Cerebellar cortex (tissue), 1 donor: ENCODE measurements at places on chromosomes 5 and 9.

DNA sequence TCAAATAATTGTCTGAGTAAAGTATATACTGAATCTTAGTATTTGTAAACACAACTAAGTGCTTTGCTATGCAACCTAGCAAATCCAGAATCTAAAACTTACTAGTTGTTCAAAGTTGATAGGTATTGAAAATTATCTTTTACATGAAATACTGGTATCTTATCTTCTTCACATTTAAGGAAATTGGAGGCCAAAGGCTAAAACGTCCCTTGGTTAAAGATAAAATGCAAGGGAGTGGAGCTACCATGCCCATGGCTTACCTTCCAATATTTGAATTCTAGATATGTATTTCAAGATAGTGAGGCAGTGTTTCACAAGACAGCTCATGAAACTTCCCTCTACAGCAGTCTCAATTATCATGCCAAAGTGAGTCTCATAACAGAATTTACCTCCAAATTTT lies 373.5 kb downstream of the KIAA0825 start:
- DNase-seq, result no peak

GRCh38 chr9:128394379-128395168 lies 23.4 kb downstream of the URM1 start:
- DNase-seq, result no peak

DNA sequence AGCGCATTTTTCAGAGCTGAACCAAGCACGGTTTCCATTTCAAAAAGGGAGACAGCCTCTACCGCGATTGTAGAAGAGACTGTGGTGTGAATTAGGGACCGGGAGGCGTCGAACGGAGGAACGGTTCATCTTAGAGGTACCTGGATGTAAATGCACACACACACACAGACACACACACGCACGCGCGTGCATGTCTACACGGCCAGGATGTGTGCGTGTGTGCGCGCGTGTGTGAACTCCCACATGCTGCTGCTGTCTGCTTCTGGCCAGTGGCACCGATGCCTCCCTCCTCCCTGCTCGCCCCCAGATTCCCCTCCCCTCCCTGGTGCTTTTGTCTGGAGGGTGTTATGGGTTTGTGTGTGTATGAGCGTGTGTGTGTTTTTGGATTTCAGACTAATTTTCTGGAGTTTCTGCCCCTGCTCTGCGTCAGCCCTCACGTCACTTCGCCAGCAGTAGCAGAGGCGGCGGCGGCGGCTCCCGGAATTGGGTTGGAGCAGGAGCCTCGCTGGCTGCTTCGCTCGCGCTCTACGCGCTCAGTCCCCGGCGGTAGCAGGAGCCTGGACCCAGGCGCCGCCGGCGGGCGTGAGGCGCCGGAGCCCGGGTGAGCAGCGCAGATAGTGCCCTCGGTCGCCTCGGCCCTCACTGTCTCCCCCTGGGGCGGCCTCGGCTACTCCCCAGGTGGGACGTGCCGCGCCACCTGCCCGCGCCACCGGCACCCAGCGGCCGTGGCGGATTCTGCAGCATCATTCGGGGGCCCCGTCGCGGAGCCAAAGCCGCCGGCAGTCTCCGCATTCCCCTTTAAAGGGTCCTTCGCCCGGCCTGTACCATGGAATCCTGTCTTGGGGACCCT lies at the start of gene NTRK2:
Gene NTRK2 (plus strand): TSS at position 442 of the 850 bp plus-strand sequence. CDS start 1,020 bp downstream, outside the sequence.
- peak; percentile 75 for DNase-seq

GRCh38 chr9:134717924-134718645 lies 76.5 kb downstream of the COL5A1 start:
- DNase-seq, result no peak

GRCh38 chr5:80240368-80240986 lies 15.4 kb downstream of the SERINC5 start:
- DNase-seq, result no peak

DNA sequence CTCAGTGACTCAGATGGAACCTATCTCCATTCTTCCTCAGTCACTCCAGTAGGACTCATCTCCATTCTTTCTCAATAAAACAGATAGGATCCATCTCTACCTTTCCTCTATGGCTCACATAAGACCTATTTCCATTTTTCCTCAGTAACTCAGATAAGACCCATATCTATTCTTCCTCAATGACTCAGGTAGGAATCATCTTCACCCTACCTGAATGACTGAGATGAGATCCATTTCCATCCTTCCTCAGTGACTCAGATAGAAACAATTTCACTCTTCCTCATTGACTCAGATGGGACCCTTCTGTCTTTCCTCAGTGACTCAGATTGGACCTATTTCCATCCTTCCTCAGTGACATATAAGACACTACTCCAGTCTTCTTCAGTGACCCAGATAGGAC lies 165.1 kb downstream of the FBXO4 start:
- DNase-seq, result no peak

GRCh38 chr5:34706084-34706483 lies 50.0 kb downstream of the RAI14 start:
- no peak for DNase-seq

DNA sequence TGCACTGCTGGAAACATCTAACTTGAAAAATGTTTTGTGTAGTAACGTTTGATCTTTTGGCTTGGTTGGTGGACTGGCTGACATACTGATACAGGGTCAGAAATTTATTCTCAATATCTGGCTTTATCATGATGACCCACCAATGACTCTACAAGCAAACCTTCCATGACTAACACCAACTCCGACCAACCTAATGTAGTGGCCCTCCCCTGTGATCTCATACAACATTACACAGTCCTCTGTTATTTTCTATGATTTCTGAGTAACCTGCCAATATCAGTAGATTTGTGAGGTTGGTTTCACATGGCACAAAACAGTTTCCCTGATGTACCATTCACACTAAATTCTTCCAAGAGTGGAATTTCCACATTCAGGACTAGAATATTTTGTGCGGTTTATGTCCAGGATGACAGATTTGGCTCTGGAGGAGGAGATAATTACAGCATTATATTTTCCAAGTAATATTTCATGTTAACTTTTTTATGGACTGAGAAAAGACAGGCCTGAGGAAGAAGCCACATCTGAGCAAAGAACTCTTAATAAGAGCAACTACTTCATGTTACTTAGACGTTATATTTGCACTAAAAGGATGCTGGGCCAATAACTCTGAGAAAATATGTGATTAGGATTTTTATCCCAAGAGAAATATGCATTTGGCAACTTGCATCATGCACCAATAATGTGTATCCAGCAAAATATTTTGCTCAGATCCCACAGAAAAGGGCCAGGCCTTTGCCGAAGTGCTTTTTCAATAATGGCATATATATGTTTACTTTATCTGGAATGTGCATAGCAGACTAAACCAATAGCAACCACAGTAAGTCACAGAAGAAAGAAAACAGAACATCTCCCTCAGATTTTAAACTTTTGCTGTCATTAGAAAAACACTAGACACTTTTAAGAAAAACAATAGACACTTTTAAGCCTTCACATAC lies 273.4 kb downstream of the KCNN2 start:
- DNase-seq, result no peak

- no peak for DNase-seq
These were observed 52.5 kb upstream of the SEMA4D start for GRCh38 chr9:89550346-89550927.

DNA sequence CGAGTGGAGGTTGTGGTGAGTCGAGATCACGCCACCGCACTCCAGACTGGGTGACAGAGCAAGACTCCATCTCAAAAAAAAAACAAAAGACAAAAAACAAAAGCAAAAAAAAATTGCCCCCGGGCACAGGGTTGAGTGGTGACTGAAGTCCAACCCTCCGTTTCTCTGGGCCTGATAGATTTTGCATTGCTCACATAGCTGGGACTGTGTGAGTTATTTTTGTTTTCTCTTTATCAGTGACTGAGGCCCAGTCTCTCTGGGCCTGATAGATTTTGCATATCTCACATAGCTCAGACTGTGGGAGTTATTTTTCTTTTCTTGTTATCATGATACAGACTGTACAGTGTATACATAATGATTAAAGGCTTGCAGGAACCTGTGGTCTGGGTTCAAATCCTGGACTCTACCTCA lies 2.6 kb upstream of the SLC28A3 start:
- DNase-seq, result no peak

- DNase-seq, result peak; percentile 97
These were observed 182.2 kb upstream of the ISL1 start for GRCh38 chr5:51201024-51201423.

GRCh38 chr9:1049641-1050040 lies 516 bp upstream of the DMRT2 start:
- no peak for DNase-seq

GRCh38 chr9:108863891-108864290 lies 1.8 kb downstream of the ACTL7A start:
- no peak for DNase-seq

DNA sequence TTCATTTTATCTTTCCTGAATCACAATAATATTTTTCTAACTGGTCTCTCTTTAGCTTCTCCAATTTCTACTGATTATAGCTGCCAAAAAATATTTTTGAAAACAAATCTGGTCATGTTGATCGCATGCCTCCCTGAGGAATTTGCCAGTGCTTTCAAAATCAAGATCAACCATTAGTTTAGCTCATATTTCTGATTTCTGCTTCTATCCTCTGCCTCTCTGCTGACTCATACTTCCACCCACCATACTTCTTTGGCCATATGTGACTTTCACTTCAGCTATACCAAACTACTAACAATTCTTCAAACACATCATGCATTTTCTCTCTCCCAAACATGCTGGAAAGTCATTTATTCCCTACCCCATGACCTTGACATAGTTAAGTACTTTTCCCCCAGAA lies 636.5 kb downstream of the TLE1 start:
- no peak for DNase-seq

DNA sequence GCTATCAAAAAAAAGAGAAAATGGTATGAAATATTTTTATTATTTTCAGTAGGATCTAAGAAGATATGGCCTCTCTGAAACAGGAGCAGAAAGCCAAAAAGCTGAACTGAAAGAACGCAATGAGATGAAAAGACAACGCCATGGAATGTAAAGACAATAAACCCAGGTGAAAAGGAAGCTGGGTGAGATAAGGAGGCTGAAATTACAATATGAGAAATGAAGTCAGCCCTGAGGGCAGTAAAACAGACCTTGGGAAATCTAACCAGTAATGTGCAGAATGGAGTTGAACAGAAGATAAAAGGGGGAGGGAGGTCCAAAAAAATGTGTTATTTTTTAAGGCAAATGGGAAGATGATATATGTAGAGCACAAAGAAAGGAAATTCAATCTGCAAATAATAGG lies 265.3 kb downstream of the ENC1 start:
- DNase-seq, result no peak

DNA sequence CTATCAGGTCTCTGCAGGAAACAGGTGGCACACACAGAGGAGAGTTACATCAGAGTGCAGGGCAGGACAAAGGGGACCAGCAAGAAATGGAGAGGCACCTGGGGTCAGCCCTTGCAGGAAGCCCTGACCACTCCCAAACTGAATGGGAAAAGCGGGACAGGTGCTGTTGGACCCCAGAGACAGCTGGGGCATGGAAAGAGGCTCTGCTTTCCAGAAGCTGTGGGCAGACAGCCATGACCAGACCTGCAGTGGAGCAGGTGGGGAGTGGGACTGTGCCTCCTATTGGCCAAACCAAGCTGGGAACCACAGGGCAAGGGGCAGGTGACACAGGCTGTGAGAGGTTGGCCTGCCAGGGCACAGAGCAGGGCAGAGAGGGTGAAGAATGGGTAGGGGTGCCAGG lies 125.8 kb downstream of the BOD1 start:
- no peak for DNase-seq

- DNase-seq, result no peak
These were observed 37.9 kb downstream of the UBTD2 start for GRCh38 chr5:172245703-172246125.

DNA sequence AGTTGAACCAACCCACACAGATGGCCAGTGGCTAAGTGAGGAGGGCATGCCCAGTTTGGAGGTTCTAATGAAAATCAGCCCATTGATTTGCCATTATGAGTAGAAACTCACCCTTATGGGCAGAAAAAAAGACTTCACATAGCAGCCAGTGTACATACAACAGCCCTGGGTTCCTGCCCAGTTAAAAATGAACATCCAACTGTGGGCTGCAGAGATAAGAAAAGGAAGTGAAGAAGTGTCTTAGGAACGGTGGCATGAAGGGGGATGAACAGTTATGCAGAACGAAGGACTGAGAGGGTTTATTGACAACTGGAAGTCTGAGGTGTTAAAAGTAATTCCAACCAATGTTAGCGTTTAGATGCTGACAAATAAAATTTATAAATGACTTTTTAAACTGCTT lies 118.4 kb downstream of the MARCHF3 start:
- no peak for DNase-seq

- DNase-seq, result no peak
These were observed 91.0 kb downstream of the PDE8B start for GRCh38 chr5:77301447-77301883.

GRCh38 chr5:148793261-148793660 lies 33.1 kb upstream of the ADRB2 start:
- DNase-seq, result no peak

DNA sequence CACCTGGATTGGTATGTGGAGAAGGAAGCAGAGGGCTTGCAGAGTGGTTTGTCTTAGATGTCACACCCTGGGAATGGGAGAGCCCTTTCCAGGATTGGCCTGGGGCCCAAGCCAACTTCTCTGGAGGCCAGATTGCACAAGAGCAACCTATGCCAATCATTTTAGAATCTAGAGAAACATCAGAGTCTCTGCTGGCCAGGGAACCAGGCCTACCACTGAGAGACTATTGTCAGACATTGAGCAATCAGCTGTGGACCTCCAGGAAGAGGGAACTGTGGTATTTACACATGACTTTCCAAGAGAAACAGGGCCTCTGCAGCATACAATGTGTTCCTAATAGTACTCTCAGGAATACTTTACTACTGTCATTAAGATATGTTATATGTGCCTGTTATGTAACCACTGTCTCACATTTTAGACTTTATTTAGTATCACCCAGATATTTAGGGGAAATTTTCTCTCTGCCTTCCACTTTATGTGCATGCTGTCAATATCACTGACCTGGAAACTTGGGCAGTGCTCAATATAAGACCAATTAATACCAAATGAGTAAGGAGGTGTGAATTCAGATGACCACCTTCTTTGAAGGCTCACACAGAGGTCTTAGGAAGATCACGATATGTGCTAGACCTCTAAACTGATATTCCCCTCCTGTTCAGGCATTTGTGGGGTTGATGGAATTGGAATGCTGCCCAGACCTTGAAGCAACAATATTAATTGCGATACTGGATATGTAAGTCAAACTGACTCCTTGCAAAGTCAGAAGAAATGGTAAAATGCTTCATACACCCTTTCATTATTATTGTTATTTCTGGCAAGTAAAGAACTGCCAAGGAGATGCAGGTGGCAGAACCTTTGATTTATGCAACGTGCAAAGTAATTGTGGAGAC lies 20.5 kb upstream of the CCL28 start:
- DNase-seq, result peak; percentile 3

- no peak for DNase-seq
These were observed 62.3 kb downstream of the THBS4 start for GRCh38 chr5:80097451-80097850.

GRCh38 chr5:100762108-100762507 lies 141.0 kb downstream of the ST8SIA4 start:
- no peak for DNase-seq
